IMR-90 (cell line): ENCODE measurements at places on chromosomes 2 and 18. TPM values are rescaled to one million over a fixed set of nuclear protein-coding genes. Genes with fewer than 3 reads are reported as not detected.

DNA sequence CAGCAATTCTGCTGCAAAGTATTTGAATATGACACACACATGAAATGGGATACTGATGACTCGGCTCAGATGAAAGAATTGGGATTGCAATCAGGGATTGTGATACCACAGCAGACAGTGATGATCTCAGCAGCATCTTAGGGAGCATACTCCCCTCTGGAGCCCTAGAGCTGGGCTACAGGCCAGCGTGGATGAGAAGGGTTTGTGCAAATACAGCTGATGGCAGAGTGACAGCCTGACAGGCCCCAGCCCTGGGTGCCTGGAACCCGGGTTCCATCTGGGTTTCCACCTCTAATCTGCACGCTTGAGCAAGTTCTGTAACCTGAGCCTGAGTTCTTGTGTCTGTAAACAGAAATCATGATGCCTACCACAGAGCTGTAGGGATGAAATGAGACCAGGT is 418.0 kb downstream of the LRATD1 start:
- DNase-seq, result peak; percentile 81

DNA sequence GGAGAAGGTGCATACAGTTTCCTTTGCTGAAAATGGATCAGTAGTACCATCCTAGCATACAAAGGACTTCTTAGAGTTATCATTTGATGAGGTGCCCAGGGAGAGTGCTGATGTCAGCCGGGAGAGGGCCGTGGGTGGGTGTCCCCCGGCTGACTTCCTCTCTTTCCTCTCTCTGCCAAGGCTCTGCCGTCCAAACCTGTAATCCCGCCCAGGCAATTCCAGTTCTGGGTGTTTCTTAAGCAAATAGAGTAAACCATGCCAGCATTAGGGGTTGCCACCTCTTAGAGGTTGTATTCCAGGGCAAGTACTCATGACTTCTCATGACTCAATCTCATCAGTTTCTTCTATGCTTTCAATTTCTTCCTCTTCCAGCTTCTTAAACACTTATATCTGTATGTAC is 117.2 kb downstream of the GATA6 start:
- no peak for DNase-seq

GRCh38 chr2:222835143-222835822 is 25.6 kb upstream of the ACSL3 start:
- DNase-seq, result no peak

GRCh38 chr2:68863996-68864395 is 7.2 kb downstream of the BMP10 start:
- no peak for DNase-seq

DNA sequence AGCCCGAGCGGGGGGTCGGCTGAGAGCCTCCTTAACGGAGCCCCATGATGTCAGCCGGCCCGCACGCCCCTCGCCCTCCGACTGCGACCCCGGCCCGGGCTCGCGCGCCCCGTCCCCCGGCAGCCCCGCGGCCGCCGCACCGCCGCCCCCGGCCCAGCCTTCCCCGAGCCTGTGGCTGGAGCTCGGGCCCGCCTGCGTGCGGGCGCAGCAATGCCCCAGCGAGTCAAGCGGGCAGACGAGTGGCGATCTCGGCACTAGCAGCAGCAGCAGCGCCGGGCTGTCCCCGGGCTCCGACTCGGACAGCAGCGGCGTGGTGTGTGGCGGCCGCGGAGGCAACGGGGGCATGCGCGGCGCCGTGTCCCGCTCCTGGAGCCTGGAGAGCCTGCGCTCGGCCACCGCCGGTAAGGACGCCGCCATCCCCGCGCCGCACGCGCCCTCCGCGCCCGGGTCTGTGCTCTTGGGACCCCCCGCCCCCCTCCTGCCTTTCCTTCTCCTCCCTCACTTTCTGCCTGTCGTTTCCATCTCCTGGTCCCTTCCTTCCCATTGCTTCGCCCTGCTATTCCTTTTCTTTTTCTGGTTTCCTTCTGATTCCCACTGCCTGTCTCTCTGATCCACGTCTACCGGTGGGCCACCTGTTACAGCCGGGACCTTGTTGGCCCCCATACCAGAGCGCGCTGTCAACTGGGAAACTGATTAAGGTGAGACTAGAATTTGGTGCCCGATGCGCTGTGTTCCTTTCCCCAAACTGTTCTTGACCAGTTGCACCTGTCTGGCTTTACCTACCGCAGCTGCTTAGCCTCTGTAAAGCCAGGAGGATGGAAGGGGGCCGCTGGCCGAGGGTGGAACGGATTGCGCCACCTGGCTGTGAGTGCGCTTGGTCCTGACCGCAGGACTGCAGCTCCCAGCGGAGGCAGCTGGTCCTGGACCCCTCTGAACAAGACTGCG is 127.4 kb downstream of the ARHGEF4 start:
- DNase-seq, result no peak

DNA sequence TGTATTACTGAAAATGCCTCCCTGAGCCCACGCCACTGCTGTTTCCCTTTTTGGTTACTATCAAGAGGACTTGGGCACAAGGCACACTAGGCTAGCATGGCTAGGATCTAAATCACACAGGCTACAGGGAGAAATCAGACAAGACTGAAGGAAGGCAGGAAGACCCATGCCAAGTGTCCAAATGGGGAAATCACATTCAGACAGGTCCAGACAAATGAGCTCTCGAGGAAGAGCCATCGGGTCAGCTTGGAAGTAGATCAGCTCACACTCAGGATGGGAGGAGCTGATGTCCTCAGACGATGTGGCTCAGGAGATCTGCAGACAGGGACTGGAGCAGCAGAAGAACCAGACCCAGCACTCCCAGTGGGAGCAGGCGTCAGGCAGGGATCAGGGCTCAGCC is 113.2 kb downstream of the COL6A3 start:
- no peak for DNase-seq

DNA sequence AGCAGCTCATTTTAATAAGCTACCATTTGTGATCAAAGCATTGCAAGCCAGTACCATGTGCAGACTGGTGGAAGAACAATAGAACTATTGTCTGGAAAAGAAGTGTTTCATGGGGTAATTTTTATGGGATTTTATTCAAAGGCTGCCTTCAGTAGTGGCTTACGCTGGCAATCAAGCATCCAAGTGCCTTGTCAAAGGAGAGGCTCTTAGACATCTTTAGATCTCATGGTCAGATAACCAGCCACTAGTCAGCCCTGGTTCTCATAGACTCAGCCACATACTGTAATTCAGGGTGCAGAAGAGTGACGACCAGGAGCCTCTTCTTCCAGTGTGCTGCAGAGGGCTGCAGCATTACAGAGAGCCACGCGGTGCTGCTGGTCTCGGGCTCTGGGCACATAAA is 98.5 kb upstream of the NOSTRIN start:
- DNase-seq, result no peak

- no peak for DNase-seq
These were observed 250.5 kb downstream of the LOXHD1 start for GRCh38 chr18:46406539-46406932.

DNA sequence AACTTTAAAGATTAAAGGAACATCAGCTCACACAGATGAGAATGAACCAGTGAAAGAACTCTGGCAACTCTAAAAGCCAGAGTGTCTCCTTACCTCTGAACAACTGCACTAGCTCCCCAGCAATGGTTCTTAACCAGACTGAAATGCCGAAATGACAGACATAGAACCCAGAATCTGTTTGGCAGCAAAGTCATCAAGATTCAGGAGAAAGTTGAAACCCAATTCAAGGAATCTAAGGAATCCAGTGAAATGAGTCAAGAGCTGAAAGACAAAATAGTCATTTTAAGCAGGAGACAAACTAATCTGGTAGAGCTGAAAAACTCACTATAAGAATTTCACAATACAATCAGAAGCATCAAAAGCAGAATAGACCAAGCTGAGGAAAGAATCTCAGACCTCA is 72.0 kb downstream of the STRADB start:
- DNase-seq, result peak; percentile 32

GRCh38 chr2:45072064-45072861 is 63.0 kb upstream of the SIX2 start:
- DNase-seq, result no peak

DNA sequence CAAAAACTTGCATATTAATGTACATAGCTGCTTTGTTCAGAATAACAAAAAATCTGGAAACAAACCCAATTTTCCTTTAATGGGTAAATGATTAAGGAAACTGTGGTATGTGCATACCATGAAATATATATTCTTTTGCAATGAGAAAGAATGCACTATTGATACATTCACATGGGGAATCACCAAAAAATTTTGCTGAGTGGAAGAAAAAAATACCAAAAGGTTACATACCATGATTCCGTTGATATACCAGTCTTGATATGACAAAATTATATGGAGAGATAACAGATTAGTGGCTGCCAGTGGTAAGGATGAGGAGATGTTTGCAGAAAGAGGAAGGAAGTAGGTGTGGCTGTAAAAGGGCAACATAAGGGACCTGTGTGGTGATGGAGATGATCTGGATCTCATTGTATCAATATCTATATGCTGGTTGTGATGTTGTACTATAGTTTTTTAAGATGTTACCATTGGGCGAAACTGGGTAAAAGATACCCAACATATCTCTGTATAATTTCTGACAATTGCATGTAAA is 54.6 kb upstream of the BCL2L11 start:
- DNase-seq, result no peak

DNA sequence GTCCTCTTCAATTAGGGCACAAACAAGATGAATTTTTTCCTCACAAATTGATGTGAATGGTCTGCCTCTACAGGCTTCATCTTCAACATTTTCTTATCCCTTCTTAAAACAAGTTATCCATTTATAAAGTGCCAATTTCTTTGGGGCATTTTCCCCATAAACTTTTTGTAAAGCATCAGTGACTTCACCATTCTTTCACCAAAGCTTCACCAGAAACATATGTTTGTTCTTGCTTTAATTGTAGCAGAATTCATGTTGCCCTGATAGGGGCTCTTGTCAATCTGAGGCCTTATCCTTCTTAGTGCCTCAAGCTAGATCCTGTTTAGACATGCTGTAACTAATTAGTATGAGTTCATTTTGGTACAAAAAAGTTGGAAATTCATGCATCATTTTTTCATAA is 226.2 kb downstream of the TNS1 start:
- no peak for DNase-seq

DNA sequence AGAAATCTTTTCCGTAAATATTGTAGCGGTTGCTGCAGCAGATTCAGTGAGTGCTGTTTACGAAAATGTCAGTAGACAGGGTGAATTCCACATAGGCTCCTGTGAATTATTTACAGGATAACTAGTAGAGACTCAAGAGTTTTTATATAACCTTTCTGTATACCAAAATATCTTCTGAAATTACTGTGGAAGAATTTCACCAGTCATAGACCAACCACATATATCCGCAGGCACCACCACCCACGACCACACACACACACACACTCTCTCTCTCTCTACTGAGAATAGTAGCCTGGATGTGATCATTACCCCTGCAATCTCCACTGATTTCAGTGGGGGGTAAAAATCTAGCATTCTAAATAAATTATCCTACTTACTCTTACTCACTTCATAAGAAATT is 341.8 kb downstream of the RBM43 start:
- DNase-seq, result peak; percentile 42

GRCh38 chr2:11245322-11245721 is 90.1 kb downstream of the SLC66A3 start:
- DNase-seq, result no peak

- DNase-seq, result no peak
These were observed 455.8 kb downstream of the SETBP1 start for GRCh38 chr18:45136381-45137086.

DNA sequence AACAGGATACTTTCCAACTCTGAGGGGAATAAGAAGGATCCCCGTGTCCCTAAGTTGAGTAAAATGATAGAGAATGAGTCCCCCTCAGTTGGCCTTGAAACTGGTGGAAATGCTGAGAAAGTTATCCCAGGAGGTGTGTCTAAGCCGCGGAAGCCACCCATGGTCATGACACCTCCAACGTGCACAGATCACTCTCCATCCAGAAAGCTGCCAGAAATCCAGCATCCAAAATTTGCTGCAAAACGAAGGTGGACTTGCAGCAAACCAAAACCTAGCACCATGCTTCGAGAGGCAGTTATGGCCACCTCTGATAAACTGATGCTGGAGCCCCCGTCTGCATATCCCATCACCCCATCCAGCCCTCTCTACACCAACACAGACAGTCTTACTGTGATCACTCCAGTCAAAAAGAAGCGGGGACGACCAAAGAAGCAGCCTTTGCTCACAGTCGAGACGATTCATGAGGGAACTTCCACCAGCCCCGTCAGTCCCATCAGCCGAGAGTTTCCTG is 270.1 kb downstream of the SETBP1 start:
- DNase-seq, result no peak

DNA sequence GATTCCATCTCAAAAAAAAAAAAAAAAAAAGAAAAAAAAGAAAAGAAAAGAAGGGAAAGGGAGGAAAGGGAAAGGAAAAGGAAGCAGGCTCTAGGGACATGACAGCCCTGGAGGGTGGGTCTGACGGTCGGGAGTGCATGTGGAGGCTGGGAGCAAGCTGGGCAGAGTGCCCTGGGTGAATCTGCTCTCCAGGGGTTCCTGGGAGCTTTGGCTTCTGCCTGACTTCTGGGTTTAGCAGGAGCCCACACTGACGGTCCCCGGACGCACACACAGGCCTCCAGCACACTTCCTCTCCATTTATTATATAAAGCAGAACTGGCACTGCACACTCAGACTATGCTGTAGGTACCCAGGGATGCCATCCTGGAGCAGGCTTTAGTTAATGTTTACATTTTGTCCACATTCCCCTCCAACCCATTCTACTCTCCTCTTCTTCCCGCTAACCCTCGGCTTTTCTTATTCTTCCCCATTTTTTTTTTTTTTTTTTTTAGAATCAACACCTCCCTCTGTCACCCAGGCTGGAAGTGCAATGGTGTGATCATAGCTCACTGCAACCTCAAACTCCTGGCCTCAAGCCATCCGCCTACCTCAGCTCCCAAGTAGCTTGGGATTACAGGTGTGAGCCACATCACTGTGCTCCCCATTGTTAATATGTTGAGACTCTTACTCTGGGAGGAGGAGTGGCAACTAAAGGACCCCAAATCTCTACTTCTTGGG is 151.1 kb upstream of the SLC1A4 start:
- DNase-seq, result no peak

GRCh38 chr2:240443891-240444301 is 8.4 kb downstream of the GPC1 start:
- peak; percentile 12 for DNase-seq

Gene FHOD3
- total RNA-seq, result 16.0 and 16.7 TPM in 2 replicates

Gene ZAP70
- total RNA-seq, result under 0.01 TPM in 1 of 2 replicates, not detected in the other

Gene TYMS
- total RNA-seq, result 26.7 and 28.3 TPM in 2 replicates

Gene RAB11FIP5
- 21.4 and 21.5 TPM in 2 replicates for total RNA-seq

Gene SH3RF3
- 3.4 and 3.9 TPM in 2 replicates for total RNA-seq

Gene AQP12A
- not detected in 2 replicates for total RNA-seq

Gene KCNIP3
- 0.72 and 0.83 TPM in 2 replicates for total RNA-seq

Gene CNGA3
- under 0.01 TPM in 1 of 2 replicates, not detected in the other for total RNA-seq

Gene SLC16A14
- 0.56 and 0.90 TPM in 2 replicates for total RNA-seq

Gene SCN3A
- total RNA-seq, result 0.90 and 1.4 TPM in 2 replicates

Gene ARHGEF4
- 2.7 and 3.3 TPM in 2 replicates for total RNA-seq
